OCI-LY7 (cell line): ENCODE measurements at places on chromosomes 3 and 15.

DNA sequence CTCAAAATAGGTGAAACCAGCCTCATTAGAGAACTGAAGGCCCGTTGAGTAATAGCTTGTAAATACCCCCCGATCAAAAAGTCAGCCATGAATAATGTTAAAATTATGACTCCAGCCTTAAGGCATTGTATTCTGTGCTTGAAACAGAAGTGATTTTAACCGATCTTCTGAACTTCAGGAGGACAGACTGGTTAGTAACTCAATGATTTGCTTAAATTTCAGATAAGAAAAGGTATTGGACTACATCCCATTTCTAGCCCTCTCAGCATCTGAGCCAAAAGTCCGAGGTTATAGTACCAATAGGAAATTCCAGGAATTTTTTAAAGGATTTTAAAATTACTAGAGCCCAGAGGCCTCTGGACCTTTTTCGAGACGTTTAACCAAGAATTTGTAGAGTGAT is 67.7 kb upstream of the FGF12 start:
- DNase-seq = no peak

DNA sequence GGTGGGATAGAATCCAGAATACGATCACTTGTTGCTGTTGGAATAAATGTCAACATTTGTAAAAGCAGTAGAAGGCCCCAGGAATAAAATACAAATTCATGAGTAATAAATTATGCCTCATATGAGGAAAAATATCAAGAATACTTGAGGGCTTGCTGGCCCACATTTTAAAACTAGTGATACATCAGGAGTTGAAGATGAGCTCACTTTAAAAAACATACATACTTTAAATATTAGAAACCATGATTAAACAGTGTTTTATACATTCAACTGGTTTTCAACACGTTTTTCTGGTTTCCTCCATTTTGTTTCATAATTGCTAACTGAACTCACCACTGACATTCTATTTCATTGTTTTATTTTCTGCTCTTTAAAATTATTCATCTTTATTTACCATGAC is 141.4 kb downstream of the TFG start:
- no peak for DNase-seq

GRCh38 chr3:136950623-136951022 is 7.2 kb upstream of the IL20RB start:
- no peak for DNase-seq

DNA sequence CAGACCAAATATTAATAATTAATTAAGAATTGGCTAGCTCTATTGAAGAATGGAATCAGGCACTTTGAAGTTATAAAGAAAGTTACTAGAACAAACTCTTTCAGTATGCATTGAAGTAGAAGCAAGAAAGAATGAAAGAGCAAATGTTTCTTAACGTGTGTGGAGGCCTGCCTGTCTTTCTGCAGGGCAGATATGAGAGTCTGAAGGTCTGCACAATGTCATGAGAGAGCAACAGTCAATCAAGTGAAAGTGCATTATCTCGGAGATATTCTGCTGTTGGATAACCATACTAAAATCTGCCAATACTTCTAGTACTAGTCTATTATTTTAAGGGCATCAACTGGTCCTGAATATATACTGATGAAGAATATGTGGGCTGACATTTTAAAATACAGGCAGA is 1270.8 kb downstream of the ZPLD1 start:
- DNase-seq = no peak

DNA sequence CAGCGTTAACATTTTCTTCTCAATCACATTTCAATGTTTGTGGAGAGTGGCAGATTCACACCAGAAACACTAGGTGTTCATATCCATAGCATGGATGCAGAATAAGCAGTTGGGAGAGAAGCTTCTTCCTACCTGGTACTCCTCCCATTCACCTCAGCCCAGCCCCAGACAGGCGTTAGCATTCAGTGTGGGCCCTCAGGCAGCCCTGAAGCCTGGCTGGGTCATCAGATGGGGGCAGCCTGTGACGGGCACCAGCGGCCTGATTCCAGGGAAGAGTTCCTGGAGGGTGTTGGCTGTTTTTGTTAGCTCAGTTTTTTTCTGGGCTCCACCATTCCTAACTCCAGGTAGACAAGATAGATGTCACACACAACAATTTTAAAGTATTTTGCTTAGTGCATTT is 31.1 kb downstream of the APH1B start:
- DNase-seq = no peak

GRCh38 chr15:62301993-62302675 is 137.0 kb upstream of the C2CD4B start:
- DNase-seq = no peak

DNA sequence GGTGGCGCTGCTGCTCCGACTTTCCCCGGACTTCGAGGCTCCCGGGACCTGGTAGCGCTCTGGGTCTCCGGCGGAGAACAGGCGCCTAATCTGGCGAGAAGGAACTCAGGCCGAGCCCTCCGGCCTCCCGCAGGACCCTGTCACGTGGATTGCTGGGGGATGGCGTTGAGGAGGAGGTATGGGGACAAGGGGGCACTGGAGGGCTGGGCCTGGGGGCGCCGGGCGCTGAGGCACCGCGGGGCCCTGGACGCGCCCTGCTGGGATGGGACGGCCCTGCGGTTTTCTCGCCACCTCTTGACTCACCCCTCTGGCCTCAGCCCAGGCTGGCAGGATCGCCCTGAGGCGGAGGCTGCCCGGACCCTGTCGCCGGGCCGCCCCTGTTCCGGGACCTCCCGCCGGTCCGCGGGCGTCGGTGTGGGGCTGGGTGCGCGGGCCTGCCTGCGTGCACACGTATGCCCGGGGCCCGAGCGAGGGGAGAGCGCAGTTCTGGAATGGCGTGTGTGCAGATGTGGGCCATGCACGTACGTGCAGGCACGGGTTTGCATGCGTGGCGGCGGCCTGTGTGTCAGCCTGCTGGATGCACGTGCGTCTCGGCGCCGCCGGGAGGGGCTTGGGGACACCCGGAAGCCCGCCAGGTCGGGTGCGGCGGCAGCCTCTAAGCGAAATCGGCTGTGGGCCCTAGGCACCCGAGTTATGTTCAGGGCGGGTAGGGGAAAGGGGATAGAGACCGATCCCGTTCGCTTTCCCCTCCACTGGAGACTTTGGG is 752 bp downstream of the C15orf39 start:
- DNase-seq = peak; percentile 93

- peak; percentile 1 for DNase-seq
Observed at GRCh38 chr3:174125267-174125824, 727.8 kb downstream of the NLGN1 start.

GRCh38 chr15:85164841-85165466 is 183.3 kb downstream of the PDE8A start:
- no peak for DNase-seq

GRCh38 chr3:176964661-176965060 is 232.6 kb downstream of the TBL1XR1 start:
- no peak for DNase-seq

- DNase-seq = no peak
Observed at GRCh38 chr15:63066272-63066671, 23.7 kb downstream of the TPM1 start.

GRCh38 chr3:17478673-17479072 is 263.8 kb downstream of the TBC1D5 start:
- DNase-seq = no peak

DNA sequence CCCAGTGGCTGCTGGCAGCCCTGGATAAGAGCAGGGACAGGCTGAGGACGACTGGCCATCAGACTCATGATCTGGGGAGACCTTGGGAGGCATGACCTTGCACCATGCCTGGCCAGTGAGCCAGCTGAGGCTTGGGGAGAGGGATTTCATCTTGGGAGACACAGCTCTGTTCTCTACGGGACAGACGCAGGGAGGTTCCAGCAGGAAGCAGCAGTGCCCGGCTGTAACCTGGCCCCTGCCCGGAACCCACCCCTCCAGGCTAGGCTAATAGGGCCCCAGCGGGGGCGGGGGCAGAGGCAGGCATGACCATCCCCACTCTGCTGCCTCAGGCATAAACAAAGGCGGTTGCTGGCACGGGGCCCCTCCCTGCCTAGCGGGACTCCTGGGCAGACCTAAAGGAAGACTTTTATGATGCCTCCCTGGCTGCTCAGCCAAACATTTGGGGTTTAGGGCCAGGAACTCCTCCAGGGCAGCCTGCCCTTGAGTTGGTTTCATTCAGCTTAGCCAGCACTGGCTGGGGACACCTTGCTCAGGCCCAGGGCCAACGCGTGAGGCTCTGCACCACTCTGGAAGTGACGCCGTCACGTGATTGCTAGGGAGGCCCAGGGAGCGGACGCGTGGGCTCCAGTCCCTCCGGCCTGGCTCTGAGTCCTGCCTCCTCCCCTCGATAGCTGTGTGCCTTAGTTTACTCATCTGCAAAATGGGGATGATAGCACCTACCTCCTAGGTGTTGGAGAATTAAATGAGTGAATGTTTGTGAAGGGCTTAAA is 27.6 kb downstream of the HDAC11 start:
- no peak for DNase-seq

GRCh38 chr3:64460141-64460730 is 227.6 kb downstream of the ADAMTS9 start:
- no peak for DNase-seq

DNA sequence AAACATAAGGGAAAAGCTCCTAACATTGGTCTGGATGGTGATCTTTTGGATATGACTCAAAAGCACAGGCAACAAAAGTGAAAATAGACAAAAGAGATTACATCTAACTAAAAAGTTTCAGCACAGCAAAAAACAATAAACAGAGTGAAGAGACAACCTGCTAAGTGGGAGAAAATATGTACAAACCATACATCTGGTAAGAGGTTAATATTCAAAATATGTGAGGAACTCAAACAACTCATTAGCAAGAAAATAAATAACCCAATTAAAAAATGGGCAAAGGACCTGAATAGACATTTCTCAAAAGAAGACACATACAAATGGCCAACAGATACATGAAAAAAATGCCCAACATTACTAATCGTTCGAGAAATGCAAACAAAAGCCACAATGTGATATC is 19.0 kb upstream of the NR1I2 start:
- no peak for DNase-seq

DNA sequence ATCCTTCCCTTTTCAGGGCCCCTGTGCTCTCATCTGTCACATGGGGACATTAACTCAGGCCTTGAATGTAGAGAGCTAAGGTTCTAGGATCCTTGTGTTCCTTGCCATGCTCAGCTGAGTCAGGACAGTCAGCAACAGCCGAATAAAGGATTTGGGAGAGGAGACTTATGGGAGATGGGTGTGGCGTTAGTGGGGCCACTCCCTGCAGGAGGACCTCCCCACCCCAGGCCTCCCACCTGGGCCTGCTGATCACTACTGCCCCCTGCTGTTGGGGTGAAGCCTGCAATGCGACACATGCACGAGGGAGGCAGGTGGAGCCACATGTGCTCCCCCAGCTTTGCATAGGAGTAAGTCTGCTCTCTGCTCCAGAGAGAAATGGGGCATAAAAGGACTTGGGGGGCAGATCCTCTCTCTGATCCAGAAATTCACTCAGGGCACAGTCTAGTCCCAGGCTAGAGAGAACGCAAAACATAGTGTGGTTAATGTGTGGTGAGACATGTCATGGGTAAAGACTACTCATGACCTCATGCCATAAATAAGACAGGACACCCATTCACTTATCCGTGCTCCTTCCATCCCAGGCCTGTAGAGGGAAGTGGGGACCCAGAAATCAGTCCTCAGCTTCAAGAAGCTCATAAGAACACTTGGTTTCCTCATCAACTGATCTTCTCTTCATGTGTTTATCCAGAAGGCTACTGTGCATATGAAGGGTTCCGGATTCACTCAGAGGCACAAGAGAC is 19.4 kb downstream of the RBP1 start:
- DNase-seq = peak; percentile 8

- DNase-seq = no peak
Observed at GRCh38 chr3:14989943-14990779, 42.8 kb downstream of the NR2C2 start.

- no peak for DNase-seq
Observed at GRCh38 chr3:136617198-136617597, 135.0 kb downstream of the STAG1 start.

GRCh38 chr3:46361408-46362283 is 7.7 kb downstream of the CCR2 start:
- DNase-seq = no peak

DNA sequence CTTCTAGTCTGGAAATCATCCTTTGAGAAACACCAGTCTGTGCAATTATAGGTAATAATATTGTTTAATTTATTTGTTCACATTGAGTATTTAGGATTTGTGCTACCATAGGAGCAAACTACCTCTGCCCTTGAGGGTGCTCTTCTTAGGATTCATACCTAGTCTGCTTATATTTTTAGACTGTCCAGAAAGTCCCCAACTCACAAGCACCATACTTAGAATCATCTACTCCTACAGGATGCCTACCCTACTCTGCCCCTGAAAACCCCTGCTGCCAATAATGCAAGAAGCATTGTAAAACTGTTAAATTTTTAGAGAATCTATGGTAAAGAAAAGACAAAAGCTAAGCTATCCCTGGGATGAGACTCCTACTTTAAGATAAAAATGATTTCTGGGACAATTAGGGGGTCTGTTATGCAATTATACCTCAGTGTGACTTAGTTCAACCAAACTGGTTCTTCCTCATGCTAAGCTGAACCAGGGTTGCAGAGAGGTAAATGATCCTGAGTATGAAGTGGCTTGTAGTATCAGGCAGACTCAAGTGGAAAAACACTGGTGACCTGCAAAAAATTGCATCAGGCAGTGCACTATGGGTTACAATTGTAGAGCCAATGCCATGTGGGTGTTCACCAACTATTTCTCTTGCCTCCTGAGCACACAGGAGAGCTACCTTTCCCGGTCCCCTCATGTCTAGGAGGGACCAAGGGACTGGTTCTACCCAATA is 133.3 kb downstream of the TNIK start:
- no peak for DNase-seq

DNA sequence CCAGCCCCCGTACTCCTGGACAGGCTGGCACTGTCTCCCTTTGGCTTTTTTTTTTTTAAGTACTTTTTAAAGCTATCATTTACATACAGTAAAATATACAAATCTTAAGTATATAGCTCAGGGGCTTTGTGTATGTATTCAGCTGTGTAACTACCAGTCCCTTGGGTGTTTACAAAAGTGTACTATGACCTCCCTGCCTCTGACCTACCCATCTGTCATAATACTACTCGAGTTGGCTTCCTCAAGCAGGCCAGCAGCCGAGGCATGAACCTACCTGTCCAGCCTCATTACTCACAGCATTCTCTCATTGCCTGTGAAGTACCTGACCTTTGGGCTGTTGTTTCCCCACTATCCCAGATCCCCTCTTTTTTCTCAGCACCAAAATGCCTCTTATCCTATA is 33.2 kb downstream of the ABHD2 start:
- no peak for DNase-seq

GRCh38 chr3:18179521-18179920 is 245.6 kb downstream of the SATB1 start:
- no peak for DNase-seq

- DNase-seq = peak; percentile 54
Observed at GRCh38 chr3:53938645-53939044, 47.0 kb upstream of the SELENOK start.

- no peak for DNase-seq
Observed at GRCh38 chr15:80188251-80188650, 35.5 kb downstream of the FAH start.

DNA sequence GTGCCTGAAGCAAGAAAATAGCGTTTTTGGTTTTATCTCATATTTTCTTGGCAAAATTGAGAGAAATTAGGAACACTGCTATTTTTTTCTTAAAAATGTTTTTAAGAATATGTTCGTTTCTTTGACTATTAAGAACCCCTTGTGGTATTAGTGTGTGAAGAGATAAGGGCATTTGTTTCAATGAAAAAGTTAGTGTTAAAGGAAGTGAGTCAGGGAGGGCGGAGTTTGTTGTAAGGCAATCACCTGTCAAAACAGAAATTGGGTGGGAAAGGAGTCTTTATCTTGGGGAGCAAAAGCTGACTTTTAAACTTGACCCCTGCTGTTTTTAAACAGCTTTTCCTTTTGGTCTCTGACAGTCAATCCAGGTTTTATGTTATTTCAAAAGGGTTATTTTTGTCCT is 4.2 kb downstream of the RAP2B start:
- no peak for DNase-seq
